Type B pancreatic cell (in vitro differentiated cells): ENCODE measurements at places on chromosomes 12 and 14. TPM values are rescaled to one million over a fixed set of nuclear protein-coding genes. Genes with fewer than 3 reads are reported as not detected.

The SRRM4 gene
- total RNA-seq, result 1.1 and 1.4 TPM in 2 replicates

- DNase-seq, result no peak
- peak overlapping the region; percentile 89 for H3K27ac ChIP-seq
- H3K27me3 ChIP-seq, result no peaks in the 10 kb centered on the region
- peak overlapping the region; percentile 43 for H3K4me3 ChIP-seq
Measured at GRCh38 chr14:89185919-89186855, 230.8 kb downstream of the FOXN3 start.

- H3K36me3 ChIP-seq, result no peaks in the 10 kb centered on the region
- no peaks in the 10 kb centered on the region for H3K27me3 ChIP-seq
- H3K4me3 ChIP-seq, result no peak overlapping the region
- no peak for DNase-seq
- no peak overlapping the region for H3K27ac ChIP-seq
Measured at GRCh38 chr12:66863276-66863675, 184.4 kb upstream of the GRIP1 start.

The SELPLG gene
- 0.31 and 0.48 TPM in 2 replicates for total RNA-seq

GRCh38 chr12:21600196-21600595 lies 4.5 kb downstream of the GYS2 start:
- H3K27ac ChIP-seq, result no peak overlapping the region
- H3K4me3 ChIP-seq, result no peak overlapping the region
- H3K27me3 ChIP-seq, result peaks cover 8% of the 10 kb centered on the region
- DNase-seq, result no peak
- no peaks in the 10 kb centered on the region for H3K4me1 ChIP-seq

GRCh38 chr12:31702047-31702446 lies 26.8 kb downstream of the AMN1 start:
- no peaks in the 10 kb centered on the region for H3K4me1 ChIP-seq
- H3K4me3 ChIP-seq, result no peak overlapping the region
- DNase-seq, result no peak
- H3K27me3 ChIP-seq, result no peaks in the 10 kb centered on the region
- H3K36me3 ChIP-seq, result peaks cover 13% of the 10 kb centered on the region
- no peak overlapping the region for H3K27ac ChIP-seq

DNA sequence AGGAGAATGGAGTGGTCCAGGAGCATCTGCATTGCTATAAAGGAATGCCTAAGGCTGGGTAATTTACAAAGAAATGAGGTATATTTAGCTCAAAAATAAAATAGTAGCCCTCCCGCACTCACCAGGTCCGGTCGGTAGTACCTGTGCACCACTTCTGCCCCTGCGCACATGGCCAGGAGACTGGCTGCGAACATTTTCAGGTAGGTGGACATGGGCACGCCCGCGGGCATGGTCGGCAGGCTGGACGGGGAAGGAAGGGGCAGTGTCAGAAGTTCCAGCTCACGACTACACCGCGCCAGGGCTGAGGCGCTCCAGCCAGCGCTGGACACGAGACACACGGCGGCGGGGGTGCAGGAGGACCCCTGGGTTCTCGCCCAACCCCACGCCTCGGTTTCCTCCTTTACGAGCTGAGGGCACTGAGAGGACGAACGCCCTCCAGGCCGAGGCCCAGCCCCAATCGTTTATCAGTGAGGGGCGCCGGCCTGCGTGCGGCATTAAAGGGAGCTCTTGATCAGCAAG lies 9.1 kb upstream of the TDG start:
- H3K4me3 ChIP-seq, result peak overlapping the region; percentile 88
- H3K4me1 ChIP-seq, result peaks cover 16% of the 10 kb centered on the region
- peak overlapping the region; percentile 97 for H3K27ac ChIP-seq
- peaks cover 11% of the 10 kb centered on the region for H3K36me3 ChIP-seq
- no peak for DNase-seq
- H3K27me3 ChIP-seq, result no peaks in the 10 kb centered on the region

The FAM186B gene
- total RNA-seq, result 0.14 and 0.21 TPM in 2 replicates

DNA sequence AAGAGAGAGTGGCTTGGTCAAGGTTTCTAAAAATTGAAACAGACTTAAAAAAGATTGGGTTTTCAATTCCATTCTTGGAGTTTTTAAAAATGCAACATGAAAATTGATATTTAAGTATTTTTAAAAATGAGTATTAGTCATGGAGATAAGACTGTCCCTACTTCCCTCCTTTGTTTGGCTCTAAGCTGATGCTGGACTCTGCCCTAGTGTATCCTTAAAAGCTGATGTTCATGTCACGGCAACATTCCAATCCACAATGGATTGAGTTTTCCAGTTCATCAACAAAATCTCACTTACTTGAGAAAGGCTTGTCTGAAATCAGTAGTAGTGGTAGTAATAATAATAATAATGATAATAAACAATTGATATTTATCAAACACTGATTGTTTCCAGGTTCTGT lies 119.0 kb upstream of the SLC38A2 start:
- H3K27ac ChIP-seq, result no peak overlapping the region
- H3K4me3 ChIP-seq, result no peak overlapping the region
- H3K27me3 ChIP-seq, result no peaks in the 10 kb centered on the region
- no peak for DNase-seq

The DHRS2 gene
- total RNA-seq, result 1.4 and 3.3 TPM in 2 replicates

DNA sequence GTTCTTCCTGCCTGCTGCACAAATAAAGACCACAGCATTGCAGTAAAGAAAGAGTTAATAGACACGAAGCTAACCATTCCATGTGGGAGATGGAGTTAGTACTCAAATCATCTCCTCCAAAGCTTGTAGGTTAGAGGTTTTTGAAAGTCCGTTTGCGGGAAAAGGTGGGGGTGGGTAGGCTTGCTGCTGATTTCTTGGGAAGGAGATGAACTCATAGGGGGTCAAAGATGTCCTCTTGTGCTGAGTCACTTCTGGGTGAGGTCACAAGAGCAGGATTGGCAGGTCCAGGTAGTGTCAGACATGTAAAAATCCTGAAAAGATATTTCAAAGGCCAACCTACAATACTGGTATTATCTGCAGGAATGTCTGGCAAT lies 66.4 kb downstream of the PTHLH start:
- H3K4me1 ChIP-seq, result no peaks in the 10 kb centered on the region
- no peak for DNase-seq
- no peaks in the 10 kb centered on the region for H3K27me3 ChIP-seq
- peak overlapping the region; percentile 48 for H3K27ac ChIP-seq
- H3K36me3 ChIP-seq, result peaks cover 4% of the 10 kb centered on the region

DNA sequence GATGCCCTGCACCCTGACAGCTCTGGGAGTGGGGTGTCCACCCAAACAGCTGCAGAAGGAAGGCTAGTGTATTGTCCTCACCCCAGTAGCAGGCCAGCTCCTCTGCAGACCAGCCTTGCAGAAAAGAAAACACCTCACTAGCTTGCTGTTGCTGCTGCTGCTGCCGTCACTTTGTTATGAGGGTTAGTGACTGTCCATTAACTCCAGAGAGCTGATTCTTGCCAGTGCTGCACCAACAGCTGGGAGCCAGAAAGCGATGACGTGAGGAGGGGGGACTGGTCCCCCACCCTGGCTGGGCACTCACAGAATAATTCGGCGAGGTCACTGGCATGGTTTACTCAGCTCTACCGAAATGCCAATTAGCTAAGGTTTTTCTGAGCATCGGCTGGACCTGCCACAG lies 2.8 kb downstream of the SYNDIG1L start:
- DNase-seq, result no peak
- no peak overlapping the region for H3K4me3 ChIP-seq
- H3K27me3 ChIP-seq, result peaks cover 38% of the 10 kb centered on the region

GRCh38 chr14:82055515-82056115 lies 522.0 kb upstream of the SEL1L start:
- no peak for DNase-seq
- H3K36me3 ChIP-seq, result no peaks in the 10 kb centered on the region
- no peak overlapping the region for H3K27ac ChIP-seq
- H3K4me1 ChIP-seq, result no peaks in the 10 kb centered on the region
- H3K27me3 ChIP-seq, result peaks cover 3% of the 10 kb centered on the region
- no peak overlapping the region for H3K4me3 ChIP-seq

DNA sequence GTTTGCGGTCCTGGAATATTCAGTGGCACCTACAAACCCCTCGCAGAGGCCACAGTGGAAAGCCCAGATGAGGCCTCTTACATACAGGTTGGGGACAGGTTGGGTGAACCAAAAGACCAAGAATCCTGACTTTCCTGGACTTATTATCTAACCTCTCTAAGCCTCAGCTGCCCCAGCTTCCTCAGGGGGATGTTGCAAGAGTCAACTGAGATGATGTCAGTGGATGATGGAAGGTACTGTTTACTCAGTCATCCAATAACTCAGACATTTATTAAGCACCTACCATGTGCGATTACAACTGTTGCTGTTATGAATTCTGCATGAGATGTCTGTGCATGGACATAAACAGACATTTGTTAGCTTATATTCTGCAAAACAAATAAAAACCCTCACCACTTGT lies 72.8 kb downstream of the RFX4 start:
- H3K4me3 ChIP-seq, result no peak overlapping the region
- peaks cover 22% of the 10 kb centered on the region for H3K27me3 ChIP-seq
- no peak for DNase-seq

GRCh38 chr12:15200641-15201040 lies 20.6 kb downstream of the RERG start:
- peak overlapping the region; percentile 0 for H3K27ac ChIP-seq
- peaks cover 52% of the 10 kb centered on the region for H3K36me3 ChIP-seq
- H3K4me1 ChIP-seq, result no peaks in the 10 kb centered on the region
- H3K27me3 ChIP-seq, result no peaks in the 10 kb centered on the region
- no peak for DNase-seq

The RD3L gene
- not detected in 2 replicates for total RNA-seq

GRCh38 chr14:105062048-105062433 lies 3.2 kb downstream of the GPR132 start:
- no peak for DNase-seq
- peaks cover 9% of the 10 kb centered on the region for H3K4me1 ChIP-seq
- no peak overlapping the region for H3K4me3 ChIP-seq
- peaks cover 3% of the 10 kb centered on the region for H3K27me3 ChIP-seq

- no peak for DNase-seq
- H3K36me3 ChIP-seq, result peaks cover 29% of the 10 kb centered on the region
- no peaks in the 10 kb centered on the region for H3K4me1 ChIP-seq
- no peak overlapping the region for H3K27ac ChIP-seq
- no peaks in the 10 kb centered on the region for H3K27me3 ChIP-seq
Measured at GRCh38 chr14:20397511-20397910, 15.8 kb downstream of the TEP1 start.

- H3K4me1 ChIP-seq, result no peaks in the 10 kb centered on the region
- no peaks in the 10 kb centered on the region for H3K36me3 ChIP-seq
- H3K27ac ChIP-seq, result no peak overlapping the region
- no peak overlapping the region for H3K4me3 ChIP-seq
Measured at GRCh38 chr14:87613881-87614280, 379.1 kb downstream of the GALC start.

The MMP19 gene
- total RNA-seq, result 0.38 and 0.48 TPM in 2 replicates

The PRB4 gene
- not detected in 2 replicates for total RNA-seq

- peaks cover 13% of the 10 kb centered on the region for H3K36me3 ChIP-seq
- H3K27me3 ChIP-seq, result no peaks in the 10 kb centered on the region
- DNase-seq, result no peak
Measured at GRCh38 chr14:76810525-76810924, 2.2 kb downstream of the ANGEL1 start.

GRCh38 chr12:91778091-91778832 lies 367.4 kb downstream of the BTG1 start:
- peak overlapping the region; percentile 92 for H3K27ac ChIP-seq
- no peaks in the 10 kb centered on the region for H3K36me3 ChIP-seq
- H3K27me3 ChIP-seq, result no peaks in the 10 kb centered on the region
- peaks cover 28% of the 10 kb centered on the region for H3K4me1 ChIP-seq

DNA sequence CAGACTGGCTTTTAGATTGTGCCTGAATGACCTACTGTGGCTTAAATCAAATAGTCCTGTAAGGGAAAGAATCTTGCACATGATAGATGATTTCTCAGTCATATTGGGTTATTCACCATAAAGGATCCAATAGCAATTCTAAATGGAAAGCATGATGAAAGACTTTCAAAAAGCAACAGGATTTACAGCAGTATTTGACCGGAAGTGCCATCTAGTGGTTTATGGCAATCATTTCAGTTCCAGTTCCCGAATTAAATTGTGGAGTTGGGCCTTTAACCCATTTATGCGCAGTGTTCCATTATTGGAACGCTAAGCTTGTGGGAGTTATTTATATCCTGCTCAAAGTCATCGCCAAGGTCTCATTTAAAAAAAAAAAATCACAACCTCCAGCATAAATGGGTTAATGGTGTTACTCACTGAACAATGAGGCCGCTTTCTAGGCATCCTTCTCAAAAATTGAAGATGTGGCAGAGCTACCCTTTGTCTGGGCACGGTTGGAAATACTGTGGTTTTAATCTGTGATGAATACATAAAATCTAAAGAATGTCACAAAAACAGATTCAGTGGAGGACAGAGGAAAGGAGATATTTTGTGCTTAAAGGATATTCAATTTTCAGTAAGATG lies 60.8 kb upstream of the REP15 start:
- H3K36me3 ChIP-seq, result peaks cover 22% of the 10 kb centered on the region
- H3K27ac ChIP-seq, result no peak overlapping the region
- no peak for DNase-seq
- H3K4me3 ChIP-seq, result no peak overlapping the region
- peaks cover 6% of the 10 kb centered on the region for H3K4me1 ChIP-seq

DNA sequence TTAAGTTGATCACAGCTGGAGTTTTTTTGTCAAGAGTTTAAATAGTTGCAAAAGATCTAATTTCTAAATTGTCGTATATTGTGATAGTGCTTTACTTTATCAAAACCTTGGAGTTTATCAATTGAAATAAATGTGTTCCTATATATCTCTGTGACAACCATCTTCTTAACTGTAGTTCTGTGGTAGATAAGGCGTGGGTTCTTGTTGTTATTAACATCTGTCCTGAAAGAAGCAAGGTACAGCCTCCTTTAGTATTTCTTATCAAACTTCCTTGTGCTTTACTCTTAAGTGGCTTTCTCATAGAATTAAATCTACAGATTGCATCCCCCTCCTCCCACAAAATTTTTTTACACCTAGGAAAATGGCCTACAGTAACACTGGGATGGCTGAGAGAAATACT lies 7.3 kb downstream of the SCYL2 start:
- peaks cover 22% of the 10 kb centered on the region for H3K36me3 ChIP-seq
- peaks cover 18% of the 10 kb centered on the region for H3K4me1 ChIP-seq
- DNase-seq, result no peak
- no peak overlapping the region for H3K27ac ChIP-seq
- no peak overlapping the region for H3K4me3 ChIP-seq
